Cardiac septum (tissue), 1 donor: ENCODE measurements at places on chromosomes 11 and 22. TPM values are rescaled to one million over a fixed set of nuclear protein-coding genes. Genes with fewer than 3 reads are reported as not detected.

DNA sequence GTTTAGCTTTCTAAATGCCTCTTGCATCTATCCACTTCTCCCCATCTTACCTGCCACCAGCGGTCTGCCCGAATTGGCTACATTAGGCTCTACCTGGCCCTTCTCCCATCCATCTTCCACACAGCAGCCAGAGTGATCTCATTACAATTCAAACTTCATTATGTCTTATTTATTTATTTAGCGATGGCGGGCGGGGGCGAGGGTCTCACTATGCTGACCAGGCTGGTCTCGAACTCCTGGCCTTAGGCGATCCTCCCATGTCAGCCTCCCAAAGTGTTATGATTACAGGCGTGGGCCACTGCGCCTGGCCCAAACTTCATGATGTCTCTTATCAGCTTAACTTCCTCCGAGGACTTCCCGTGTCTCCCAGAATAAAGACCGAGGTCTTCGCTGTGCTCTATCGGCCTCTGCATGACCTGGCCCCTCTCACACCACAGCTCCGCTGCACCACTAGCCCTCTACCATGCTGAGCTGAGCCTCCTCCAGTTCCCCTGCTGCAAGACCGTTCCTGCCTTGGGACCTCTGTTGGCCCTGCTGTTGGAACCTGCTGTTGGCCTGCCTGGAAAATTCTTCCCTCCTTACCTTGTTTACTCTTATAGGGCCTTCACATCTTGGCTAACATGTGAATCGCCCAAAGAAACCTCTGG lies 870 bp upstream of the CTTN start:
- DNase-seq: no peak

- no peak for DNase-seq
Observed at GRCh38 chr22:22460635-22461034, 47.9 kb downstream of the ZNF280B start.

GRCh38 chr22:37972527-37972926 lies 11.8 kb downstream of the SOX10 start:
- DNase-seq: no peak

DNA sequence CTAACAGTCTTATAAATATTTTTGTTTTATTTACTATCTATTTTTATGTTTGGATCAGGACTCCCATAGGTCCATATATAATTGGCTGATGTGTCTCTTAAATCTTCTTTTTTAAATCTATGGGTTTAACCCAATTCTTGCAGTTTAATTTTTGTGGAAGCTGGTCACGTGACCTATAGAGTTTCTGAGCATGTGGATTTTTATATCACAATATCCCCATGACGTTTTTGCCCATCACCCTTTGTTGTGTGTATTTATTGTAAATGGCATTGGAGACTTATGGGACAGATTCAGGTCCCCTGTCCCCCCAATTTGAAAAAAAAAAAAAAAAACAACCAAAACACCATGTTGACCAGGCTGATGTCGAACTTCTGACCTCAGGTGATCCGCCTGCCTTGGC lies 78.8 kb upstream of the PRODH start:
- no peak for DNase-seq

GRCh38 chr11:38191101-38191500 lies 1593.1 kb upstream of the RAG2 start:
- DNase-seq: no peak

The P2RX3 gene
- total RNA-seq: 0.48 TPM

The OVCH2 gene
- not detected for total RNA-seq
